ENCODE measurements at places on chromosomes 1 and 21.
A peak's percentile ranks its signal among the peaks of the same experiment; 100 is the strongest.

GRCh38 chr1:27517907-27518718, 28.1 kb upstream of the WASF2 start:
- DNase-seq: no peak

GRCh38 chr1:82197606-82198005, 396.9 kb downstream of the ADGRL2 start:
- no peak for DNase-seq

GRCh38 chr1:24286246-24287010, 32.7 kb upstream of the GRHL3 start:
- DNase-seq: no peak

GRCh38 chr1:176545034-176545639, 82.2 kb downstream of the PAPPA2 start:
- DNase-seq: no peak

DNA sequence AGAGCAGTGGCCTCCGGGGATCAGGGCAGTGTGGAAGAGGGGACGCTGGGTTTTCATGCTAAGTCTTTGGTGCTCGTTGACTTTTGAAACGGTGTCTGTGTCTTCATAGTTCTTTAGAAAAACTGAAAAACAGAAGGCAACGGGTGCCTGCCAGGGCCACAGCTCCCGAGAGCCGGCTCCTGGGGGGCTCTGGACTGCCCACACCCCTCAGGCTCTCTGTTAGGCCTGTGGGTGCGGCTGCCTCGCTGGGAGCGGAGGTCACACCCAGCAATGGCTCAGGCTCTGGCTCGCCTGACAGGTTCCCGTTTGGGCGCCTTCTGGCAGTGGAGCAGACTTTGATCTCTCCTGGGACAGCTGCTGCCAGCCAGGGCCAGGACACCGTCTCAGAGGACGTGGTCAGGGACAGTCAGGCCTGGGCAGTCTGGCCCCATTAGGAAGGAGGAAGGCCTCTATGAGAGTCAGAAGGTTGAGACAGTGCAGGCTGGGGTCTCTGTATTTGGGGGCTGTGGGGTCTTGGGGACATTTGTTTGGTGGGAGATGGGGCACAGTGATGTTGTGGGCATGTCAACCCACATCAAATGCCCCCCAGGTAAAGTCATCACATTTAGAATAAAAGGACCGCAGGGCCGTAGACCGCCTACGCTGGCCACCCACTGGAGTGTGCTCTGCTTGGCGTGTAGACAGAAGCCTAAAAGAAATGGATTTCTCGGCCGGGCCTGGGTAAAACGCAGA, 5.6 kb downstream of the ARHGEF16 start:
- DNase-seq: no peak

- DNase-seq: peak; percentile 22
These were observed 113.6 kb downstream of the MACF1 start for GRCh38 chr1:39317910-39318633.

Data from umbilical cord (tissue), 2 donors.